ENCODE measurements at places on chromosomes 1 and 21.

DNA sequence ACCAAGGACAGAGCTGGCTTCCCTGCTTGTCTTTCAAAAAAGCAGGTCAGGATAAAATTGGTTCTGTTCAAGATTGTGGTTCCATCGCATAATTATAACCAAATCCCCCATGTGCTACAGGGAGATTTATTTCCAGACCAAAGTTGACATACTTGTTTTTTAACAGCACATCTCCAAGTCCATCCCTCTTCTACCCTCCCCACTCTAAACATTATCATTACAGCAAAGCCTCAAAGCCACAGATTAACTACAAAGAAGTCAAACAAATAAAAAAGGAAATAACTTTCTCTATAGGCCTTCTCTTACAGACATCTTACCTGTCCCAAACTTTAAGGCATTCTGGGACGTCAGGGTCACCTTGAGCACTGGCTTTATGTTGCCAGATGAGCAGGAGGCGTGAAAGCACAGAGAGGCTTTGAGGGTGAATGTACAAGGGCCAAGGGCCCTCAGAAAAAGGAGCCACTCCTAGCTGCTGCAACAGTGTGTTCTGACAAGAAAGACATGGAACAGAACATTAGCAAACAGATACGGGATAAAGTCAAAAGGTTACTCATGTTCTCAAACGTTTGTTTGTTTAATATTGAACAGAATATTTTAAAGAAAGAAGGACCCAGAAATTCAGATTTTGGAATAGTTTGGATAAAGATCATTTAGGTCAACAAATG, 31.2 kb downstream of the UBR4 start:
- DNase-seq: no peak

DNA sequence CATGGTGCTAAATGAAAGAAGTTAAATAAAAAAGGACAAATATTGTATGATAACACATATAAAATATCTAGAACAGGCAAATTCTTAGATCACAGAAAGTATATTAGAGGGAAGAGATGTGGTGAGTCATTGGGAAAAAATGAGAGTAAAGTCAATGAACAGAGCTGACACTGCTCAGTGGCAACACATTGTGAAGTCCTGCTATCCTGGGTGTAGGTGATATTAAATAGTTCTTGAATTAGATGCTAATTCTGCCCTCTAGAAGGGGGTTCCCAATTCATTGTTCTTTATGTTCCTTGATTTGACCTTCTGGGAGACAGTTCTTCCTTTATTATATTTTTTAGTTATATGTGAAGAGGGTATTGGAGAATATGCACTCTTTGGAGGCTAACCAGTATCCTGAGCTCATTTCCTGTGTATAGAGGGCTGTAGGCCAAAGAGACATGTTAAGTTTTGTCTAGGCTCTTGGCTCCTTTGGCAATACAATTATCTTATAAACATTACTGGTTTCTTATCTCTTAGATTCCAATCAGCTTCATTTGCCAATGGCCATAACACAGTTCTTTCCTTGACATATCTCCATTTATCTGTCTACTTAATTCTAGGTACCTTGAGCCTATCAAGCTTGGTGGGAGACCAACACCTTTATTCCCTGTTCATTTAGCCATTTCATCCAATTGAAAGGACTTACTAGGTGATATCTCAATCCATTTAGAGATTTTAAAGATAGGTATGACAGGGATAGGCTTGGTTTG, 6.6 kb upstream of the SLC35A3 start:
- DNase-seq: no peak

- no peak for DNase-seq
These were observed 88.0 kb downstream of the NEK7 start for GRCh38 chr1:198244772-198245171.

DNA sequence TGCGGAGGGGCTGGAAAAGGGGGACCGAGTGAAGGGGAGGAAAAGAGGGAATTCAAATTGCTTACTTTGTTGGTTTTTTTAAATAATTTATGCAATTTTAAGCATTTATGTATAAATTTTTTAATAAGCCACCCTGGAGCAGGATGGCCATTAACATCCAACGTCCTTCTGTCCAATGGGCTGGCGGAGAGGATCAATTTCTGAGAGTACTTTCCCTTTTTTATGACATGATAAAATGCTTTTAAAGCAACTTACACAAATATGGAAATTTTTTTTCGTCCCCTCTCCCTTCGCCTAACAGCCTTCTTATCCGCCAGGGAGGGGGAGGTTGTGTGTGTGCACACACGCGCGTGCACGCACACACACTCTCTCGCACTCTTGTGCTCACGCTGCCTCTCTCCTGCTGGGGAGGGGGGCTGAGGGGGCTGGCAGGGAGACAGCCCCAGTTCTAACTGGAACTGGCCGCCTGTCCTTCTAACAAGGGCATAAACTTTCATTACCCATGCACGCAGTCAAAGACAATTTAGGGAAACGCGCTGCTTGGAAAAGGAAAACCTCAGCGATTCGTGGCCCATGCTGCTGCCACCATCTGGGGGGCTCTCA, 123.2 kb downstream of the CASZ1 start:
- no peak for DNase-seq

DNA sequence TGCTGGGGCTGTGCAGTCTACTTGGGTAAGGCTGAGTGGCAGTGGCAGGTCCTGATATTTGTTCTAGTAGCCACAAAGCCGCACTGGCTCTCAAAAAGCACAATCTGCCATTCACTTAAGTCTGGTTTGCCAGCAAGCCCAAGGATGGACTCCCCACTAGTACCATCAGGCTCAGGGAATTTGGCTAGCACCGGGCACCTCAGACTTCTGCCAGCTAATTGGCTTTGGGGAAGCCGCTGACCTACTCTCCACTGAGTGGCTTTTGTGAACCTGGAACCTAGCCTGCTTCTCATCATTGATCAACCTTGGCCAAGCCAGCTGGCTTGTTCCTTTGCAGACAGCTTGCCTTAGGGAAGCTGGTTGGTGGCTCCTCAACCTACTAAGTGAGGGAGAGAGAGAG, 83.1 kb downstream of the ESRRG start:
- no peak for DNase-seq

DNA sequence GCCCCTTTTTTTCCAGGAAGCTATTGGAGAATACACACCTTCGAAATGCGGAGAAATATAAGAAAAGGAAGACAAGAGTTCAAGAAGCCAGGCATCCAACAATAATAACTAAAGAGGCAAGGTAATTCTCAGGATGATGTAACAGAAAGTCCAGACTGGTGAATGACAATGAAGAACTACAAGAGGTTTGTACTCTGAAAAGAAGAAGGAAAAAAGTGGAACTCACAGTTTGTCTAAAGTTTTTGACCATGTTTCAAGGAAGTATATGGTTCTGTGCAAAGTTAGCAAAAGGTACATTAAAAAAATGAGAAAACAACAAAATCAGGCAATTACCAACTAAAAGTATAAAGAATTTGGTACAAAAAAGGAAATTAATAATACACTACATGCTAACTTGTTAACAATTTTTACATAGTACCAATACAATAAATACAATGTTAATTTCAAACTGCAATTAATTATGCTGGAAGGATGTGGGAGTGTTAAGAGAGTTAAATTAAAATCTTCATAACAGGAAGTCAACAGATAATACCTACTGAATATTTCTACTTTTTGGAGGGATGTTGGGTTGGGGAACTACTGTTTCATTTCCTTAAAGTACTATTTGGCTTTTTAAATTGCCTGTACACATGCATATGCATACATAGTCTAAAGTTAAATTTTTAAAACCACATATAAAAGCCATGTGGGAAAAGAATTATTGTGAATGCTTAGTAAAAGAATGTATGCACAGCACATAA, 12.9 kb upstream of the CD55 start:
- DNase-seq: no peak

DNA sequence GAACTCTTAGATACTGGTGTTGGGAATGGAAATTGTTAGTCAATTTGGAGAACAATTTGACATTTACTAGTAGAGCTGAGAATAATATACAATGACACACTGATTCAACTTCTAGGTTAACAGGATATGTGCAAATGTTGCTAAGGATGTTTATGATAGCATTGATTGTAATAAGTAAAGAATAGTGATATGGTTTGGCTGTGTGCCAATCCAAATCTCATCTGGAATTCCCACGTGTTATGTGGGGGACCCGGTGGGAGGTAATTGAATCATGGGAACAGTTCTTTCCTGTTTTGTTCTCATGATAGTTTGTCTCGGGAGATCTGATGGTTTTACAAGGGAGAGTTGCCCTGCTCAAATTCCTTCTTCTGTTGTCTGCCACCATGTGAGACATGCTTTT, 302.4 kb upstream of the TMPRSS15 start:
- no peak for DNase-seq

DNA sequence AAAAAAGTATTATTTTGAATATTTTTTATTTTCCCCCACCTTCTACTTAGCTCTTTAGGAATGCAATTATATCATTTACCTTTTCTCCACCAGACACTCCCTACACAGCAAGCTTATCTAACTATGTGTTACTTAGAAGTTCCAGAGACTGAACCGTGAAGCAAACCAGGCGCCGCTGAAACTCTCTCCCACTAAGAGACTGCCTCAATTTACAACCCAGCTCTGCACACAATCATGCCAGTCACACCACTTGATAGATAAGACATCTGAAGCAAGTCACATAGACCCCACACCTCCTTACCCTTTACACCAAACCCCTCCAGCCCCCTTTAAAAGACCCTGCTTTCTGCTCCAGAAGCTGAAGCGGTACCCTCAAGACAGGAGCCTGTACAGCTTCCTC, 245.5 kb downstream of the S1PR1 start:
- no peak for DNase-seq

DNA sequence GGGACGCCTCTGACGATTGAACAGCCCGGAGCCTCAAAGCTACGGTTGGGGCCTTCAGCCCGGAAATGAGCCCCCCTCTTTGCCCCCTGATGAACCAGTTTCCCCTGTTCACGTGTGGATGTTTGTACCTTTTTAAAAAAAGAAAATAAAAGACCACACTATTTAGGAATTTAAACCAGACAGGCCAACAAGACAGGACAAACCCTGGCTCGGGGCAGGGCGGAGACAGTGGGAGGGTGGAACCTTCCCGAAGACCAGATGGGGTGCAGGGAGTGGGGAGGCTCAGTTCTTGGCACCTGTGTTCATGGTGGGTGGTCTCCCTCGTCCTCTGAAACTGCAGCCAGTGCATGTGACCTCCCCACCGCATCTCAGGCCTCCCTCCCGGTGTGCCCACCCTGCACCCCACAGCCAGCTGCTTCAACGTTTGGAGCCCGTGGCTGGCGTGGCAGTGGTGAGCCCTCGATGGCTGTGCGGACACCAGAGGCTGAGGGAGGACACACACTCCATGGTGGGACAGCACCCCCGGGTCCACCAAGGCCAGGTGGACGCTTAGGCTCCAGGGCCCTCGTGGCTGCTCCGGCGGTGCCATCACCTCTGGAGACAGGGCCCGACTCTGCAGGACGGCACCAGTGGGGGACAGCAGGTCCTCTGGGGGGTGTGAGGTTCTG, 45.6 kb downstream of the COL18A1 start:
- DNase-seq: no peak

DNA sequence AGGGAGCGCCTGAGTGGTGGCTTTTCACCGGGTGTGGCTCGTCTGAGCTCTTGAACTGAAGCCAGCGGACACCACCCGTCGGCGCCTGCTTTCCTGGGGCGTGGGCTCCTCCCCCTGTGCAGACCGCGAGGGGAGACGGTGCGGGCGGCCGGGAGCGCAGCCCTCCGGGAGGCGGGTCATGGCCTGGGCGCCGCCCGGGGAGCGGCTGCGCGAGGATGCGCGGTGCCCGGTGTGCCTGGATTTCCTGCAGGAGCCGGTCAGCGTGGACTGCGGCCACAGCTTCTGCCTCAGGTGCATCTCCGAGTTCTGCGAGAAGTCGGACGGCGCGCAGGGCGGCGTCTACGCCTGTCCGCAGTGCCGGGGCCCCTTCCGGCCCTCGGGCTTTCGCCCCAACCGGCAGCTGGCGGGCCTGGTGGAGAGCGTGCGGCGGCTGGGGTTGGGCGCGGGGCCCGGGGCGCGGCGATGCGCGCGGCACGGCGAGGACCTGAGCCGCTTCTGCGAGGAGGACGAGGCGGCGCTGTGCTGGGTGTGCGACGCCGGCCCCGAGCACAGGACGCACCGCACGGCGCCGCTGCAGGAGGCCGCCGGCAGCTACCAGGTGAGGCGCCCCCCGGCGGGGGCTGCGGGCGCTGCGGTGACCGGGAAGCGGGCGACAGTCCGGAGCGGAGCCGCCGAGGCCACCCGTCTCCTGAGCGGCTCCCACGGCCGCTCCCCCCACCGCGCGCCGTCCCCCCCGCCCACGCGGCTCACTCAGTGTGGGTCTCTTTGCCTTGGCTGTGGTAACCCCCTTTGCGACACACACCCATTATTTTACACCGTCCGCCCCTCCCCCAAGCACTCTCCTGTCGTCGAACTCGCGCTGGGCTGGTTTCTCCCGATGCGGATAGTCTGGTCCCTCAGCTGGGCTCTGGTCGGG, at the start of gene TRIM58:
TSS of gene TRIM58 (plus strand) at position 119 of the 916 bp plus-strand sequence. CDS start at position 179, 60 bp downstream.
- no peak for DNase-seq
